ENCODE measurements at places on chromosomes 12 and 14.
A peak's percentile ranks its signal among the peaks of the same experiment; 100 is the strongest.

DNA sequence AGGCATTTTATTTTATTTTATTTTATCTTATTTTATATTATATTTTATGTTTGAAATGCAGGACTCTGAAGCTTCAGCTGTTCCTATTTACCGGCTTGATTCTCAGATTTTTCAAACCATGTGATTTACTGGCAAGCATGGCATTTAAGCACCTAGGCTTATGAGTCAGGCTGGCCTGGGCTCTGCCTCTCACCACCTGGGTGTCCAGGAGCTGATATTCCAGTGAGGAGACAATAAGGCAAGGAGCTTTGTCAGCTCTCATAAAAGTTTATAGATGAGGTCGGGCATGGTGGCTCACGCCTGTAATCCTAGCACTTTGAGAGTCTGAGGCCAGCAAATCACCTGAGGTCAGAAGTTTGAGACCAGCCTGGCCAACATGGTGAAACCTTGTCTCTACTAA is 2.1 kb downstream of the DAO start:
- DNase-seq, result peak; percentile 63

DNA sequence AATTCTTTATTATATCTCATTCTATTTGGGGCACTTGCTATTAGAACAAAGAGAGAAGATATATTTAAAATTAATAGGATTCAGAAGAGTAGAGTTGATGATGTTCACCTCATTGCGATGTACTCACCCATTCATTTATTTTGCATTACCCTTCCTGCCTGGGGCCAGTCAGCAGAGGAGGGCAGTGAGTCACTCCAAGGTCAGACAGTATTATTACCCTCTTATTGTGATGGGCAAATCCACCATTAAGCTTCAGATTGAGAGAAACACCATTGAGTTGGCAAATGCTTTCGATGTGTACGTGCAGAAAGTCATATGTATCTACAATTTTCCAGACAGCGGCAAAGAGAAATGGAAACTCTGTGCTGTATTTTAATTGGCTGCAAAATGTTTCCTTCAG is 134.2 kb downstream of the BICD1 start:
- DNase-seq, result peak; percentile 39

DNA sequence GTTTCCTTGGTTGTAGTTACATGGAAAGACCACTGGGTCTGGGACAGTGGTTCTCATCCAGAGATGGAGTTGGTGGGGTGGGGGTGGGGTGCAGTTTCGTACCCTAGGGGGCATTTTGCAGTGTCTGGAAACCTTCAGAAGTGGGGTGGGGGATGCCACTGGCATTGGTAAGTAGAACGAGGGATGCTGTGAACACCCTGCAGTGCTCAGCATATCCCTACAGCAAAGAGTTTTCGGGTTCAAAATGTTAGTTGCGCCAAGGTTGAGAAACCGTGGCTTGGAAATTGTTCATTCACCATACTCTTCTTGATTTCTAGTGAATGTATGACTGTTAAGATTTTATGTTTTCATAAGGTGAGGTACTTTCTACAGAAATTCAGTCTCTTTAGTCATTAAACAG is 28.7 kb downstream of the TRAF3 start:
- no peak for DNase-seq

DNA sequence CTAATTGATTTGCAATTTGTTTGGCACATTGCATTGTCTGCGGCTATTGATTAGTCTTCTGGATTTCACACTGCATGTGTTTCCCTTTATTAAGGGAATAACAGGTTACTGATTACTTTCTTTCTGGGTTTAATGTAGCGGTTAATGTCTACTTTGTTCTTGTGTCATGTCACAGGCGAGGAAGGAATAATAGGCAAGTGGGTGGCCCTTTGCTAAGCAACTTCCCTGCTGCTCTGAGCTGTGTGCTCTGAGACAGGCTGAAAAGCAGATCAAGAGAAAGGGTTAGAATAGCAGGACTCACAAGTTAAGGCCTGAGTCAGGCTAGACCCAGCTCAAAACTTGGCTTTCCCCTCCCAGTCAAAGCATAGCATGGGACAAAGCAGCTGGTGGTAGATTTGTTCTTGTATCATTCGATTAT is 77.2 kb downstream of the NKX2-1 start:
- DNase-seq, result no peak

DNA sequence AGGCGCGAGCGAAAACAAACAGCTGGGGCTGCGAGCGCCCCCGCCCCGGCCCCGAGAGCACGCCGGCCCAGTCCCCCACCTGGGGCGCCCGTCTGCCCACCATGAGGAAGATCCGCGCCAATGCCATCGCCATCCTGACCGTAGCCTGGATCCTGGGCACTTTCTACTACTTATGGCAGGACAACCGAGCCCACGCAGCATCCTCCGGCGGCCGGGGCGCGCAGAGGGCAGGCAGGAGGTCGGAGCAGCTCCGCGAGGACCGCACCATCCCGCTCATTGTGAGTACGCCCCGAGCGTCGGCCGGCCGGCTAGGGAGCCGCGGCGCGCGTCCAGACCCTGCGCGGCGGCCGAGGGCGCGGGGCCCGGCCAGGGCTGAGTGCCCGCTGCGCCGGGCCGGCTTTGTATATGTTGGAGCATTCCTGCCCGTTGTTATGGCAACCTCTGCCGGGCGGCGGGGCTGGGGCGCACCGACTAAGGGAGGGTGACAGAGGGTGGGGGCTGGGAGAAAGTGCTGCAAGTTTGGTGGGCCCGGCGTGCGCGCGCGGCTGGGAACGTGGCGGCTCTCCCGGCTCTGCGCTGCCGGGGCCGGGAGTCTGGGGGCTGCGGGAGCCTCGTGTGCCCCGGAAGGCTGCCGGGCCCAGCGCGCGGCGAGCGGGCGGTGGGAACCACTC is 367 bp downstream of the GALNT16 start:
- DNase-seq, result no peak

DNA sequence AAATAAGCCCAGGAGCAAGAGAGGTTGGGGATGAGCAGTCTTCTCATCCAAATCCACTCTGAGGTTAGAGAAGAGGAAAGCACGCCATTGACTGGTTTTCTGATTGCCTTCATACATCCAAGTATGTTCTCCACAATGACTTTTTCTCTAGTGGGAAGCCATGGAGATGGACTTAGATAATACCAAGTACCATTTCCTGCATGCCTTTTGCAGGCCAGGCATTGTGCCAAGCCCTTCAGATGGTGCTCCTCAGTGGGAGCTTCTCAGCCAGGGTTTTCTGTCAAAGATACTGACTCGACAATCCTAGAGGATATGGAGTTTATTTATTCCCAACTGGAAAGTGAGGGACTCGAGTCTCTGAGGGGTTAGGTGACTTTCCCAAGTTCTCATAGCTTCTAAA is 218.0 kb downstream of the ZFP36L1 start:
- DNase-seq, result no peak

DNA sequence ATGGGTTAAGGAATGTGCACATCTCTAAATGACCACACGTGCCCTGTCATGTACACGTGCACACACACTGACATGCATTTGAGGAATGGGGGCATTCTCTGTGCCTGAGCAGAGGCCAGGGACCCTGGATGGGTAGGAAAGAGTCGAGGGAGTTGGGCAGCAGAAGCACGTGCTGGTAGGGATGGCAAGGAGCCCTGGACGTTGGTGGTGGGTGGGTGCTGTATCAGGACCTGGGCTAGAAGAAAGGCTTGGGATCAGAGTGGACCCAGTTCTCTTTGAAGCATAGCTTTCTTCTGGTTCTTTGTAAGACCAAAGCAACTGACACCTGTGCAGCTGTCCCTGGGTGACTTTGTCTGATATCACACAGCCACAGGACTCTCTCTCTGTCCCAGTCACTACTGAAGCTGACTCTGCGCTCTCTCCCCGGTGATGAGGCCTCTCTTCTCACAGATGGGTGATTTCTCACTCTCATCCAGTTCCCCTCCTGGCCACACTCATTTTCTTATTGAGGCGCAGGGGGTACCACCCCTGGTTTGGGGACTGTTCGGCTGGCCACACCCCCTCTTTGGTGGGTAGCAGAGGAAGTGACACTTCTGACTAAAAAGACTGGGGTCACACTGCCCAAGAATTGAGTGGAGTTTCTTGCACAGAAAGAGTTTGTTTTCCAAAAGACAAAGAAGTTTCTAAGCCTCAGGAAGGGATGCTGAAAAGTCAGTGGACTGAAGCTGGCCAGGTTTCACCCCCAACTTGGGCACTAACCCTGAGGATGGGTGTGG is 171.7 kb upstream of the RTL1 start:
- DNase-seq, result no peak

DNA sequence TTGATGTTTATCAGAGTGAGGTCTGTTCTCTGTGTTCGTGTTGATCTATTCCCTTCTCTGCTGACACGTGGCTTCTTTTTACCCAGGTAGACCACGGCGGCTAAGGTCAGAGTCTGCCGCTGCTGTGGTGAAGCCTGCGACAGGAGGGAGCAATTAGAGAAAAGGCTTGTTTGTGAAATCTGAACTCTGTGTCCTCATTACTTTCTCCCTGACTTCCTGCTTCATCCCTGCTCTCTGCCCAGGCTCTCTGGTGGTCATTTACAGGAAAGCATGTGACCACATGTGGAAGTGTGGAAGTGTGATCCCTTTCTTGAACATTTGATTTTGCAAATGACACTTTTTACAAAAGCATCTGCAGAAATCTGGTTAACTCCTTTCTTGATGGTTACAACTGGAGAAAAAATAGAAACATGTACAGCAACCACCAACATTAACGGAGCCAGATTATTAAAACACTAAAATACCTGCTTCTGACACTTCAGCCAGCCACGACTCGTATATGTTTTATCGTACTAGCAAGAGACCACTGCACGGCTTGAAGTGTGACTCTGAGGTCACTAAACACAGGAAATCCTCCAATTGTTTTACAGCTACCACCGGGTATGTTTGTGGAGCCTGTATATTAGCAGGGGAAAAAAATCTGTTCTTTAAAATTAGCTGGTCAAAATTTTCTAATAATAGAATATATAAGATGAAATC is 388.6 kb upstream of the TMPO start:
- DNase-seq, result no peak

- no peak for DNase-seq
Observed at GRCh38 chr12:111453071-111453989, 47.6 kb downstream of the SH2B3 start.

DNA sequence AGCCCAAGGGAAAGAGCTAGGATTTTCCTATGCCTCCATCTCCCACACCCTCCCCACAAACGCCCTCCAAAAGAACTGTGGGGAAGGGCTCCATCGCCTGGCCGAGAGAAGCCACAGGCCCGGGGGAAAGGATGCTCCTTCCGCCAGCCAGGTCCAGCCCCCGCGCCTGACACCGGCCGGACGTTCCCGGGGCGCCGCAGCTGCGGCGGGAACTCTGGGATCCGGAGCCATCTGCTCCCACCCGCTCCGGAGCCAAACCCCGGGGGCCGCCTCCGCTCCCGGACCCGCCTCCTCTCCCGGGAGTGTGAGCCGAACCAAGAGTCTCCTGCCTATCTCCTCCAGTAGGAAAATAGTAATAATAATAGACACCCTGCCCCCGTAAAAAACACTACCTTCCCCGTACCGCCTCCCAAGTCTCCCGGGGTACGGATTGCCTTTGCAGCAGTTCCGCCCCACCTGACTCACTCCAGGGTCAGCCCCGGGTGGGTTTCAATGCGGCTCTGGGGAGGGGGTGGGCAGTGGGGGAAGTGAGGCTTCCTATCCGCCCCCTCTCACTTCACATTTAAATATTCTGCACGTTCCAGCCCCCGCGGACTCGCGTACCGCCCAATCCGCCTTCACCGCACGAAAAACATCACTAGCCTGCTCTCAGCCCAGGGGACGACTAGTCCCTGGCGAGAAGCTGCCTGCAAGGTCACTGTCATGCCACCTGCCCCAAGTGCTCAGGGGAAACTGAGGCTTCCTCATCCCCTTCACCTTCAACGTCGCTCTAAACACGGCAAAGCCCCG is 2.4 kb downstream of the AGAP2 start:
- DNase-seq, result no peak

DNA sequence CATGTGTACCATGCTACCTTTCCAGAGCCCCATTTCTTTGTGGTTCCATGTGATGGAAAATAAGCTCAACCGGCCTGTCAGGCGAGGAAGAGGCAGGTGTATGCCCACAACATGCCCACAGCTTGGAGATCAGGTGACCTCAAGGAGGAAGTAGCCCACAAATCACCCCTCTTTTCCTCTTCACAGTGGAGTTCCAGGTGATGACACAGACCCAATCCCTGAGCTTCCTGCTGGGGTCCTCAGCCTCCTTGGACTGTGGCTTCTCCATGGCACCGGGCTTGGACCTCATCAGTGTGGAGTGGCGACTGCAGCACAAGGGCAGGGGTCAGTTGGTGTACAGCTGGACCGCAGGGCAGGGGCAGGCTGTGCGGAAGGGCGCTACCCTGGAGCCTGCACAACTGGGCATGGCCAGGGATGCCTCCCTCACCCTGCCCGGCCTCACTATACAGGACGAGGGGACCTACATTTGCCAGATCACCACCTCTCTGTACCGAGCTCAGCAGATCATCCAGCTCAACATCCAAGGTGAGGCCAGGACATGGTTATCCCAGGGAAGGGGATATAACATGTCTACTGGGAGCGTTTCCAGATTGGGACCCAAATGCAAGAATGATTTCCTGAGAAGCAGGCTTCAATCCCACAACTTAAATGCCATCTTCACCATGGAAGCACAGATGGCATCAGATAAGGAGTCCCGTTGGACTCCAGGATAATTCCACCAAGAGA is 5.5 kb downstream of the TAPBPL start:
- no peak for DNase-seq

- no peak for DNase-seq
Observed at GRCh38 chr12:109760031-109760929, 46.7 kb downstream of the FAM222A start.

GRCh38 chr14:71589609-71590008 is 342.6 kb upstream of the RGS6 start:
- no peak for DNase-seq

GRCh38 chr12:9651265-9651729 is 18.2 kb upstream of the CLEC2D start:
- DNase-seq, result peak; percentile 53

DNA sequence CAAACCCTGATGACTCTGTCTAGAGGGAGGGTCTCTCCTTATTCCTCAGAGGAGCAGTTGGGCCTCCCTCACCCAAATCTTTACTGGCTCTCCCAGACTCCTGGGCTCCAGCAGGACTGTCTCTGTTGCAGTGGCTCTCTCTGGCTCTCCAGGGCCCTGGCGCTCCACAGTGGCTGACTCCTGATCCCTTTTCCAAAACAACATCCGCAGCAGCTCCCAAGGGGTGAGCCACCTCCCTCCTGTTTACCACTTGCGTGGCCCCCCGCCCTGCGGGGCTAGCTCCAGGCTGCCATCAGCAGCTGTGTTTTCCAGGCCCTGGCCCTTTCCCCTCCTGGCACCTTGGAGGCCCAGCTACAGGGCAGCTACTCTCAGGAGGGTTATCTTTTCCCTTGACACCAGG is 123.5 kb downstream of the CALM1 start:
- DNase-seq, result no peak

DNA sequence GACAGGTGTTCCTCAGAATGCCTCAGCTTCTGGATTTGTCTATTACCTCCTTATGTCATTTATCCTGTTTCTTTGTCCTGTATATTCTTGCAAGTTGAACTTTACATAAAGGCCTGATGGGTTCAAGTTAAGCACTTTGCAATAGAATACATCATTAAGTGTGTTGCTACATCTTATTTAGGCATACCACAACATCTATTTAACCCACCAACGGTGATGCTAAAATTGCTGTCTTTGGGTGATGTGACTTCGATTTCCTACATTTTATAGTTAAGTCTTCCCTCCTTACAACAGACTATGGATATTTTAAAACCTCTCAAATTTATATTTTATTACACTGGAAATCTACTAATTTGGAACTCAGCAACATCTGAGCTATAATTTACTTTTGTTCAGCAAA is 171.0 kb downstream of the KICS2 start:
- no peak for DNase-seq
